Brain (organoid and tissue), 16 donors: ENCODE measurements at places on chromosomes 2 and 18. TPM values are rescaled to one million over a fixed set of nuclear protein-coding genes. Genes with fewer than 3 reads are reported as not detected.

Gene SKOR2
- not detected for polyA plus RNA-seq

Gene CAVIN2
- 7.8 TPM for polyA plus RNA-seq

Gene ANKRD36C
- 1.2 TPM for polyA plus RNA-seq

Gene TUBB8B
- polyA plus RNA-seq: 0.80 TPM

Gene TANC1
- 3.3 TPM for polyA plus RNA-seq

Gene PUM2
- 33.2 TPM for polyA plus RNA-seq

Gene CNGA3
- 10.8 TPM for polyA plus RNA-seq

Gene SERPINB7
- polyA plus RNA-seq: not detected

Gene KYNU
- 0.15 TPM for polyA plus RNA-seq

Gene TCF23
- polyA plus RNA-seq: not detected

Gene TNFAIP6
- polyA plus RNA-seq: 0.85 TPM

Gene RIT2
- polyA plus RNA-seq: 8.6 TPM

GRCh38 chr2:43367012-43367782 is 140.8 kb upstream of the ZFP36L2 start:
- DNase-seq: no peak

DNA sequence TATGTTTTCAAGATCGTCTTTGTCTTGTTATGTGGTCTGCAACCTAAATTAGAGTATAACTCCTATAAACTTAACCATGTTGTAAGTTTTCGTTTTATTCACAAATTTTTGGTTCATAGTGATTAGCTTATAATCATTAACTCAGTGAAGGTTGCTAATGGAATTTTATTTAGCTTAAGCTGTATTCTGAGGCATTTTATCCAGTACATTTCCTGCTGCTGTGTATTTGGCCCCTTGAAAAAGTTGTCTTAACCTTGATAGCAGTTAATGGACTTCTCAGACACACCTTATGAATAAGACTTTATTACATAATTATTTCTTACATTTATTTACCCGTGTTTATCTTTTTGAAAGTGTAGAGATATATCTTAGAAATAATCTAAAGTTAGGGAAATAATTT is 20.5 kb downstream of the VAPA start:
- no peak for DNase-seq

- DNase-seq: no peak
Measured at GRCh38 chr2:60100034-60100433, 453.4 kb downstream of the BCL11A start.

- DNase-seq: peak; percentile 71
Measured at GRCh38 chr2:41698678-41699422, 349.0 kb upstream of the PKDCC start.

GRCh38 chr2:191170301-191170636 is 19.5 kb upstream of the STAT4 start:
- DNase-seq: no peak

- DNase-seq: peak; percentile 38
Measured at GRCh38 chr2:55839182-55839819, 84.3 kb downstream of the EFEMP1 start.

- no peak for DNase-seq
Measured at GRCh38 chr18:45066210-45066609, 385.5 kb downstream of the SETBP1 start.

DNA sequence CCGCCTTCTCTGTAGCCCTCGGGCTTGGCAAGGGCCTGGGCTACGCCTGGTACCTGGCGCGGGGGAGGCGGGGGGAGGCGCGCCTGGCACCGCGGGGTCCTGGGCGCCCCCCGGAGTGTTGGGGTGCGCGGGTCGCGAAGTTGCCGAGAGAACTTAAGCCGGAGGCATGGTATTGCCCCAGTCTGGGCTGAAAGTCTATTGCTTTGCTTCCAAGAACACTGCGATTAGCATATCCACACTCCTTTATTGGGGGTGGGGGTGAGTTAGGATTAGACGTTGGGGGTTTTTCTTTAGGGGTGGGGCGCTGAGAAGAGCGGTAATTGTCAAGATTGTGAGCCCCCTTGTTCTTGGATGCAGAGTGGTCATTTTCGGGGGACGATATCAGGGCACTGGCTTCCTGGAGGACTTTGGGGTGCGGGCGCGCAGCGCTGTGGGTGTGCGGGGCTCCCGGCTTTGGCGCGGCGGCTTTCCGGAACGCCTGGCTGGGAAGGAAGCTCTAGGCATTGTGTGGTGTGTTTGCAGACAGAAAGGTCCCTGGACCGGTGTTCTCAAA is 798 bp downstream of the TANC1 start:
- no peak for DNase-seq

- no peak for DNase-seq
Measured at GRCh38 chr2:127158614-127159290, 51.8 kb upstream of the BIN1 start.

DNA sequence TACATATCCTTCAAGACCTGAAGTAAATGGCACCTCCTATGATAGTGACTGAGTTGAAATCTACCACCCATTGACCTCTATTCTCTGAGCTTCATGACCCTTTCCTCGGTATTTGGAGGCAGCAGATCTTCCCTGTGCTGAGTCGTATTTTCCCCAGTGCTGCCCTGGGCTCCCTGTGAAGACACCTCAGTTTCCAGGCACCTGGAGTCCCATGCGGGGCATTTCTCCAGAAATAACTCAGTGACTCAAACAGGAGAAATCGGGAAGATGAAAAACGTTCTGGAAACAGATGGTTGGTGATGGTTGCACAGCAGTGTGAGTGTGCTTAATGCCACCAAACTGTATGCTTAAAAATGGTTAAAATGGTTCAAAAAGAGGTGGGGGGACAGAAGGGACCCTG is 18.0 kb downstream of the SMYD1 start:
- no peak for DNase-seq

- DNase-seq: no peak
Measured at GRCh38 chr18:225745-226144, 42.1 kb downstream of the THOC1 start.

- DNase-seq: no peak
Measured at GRCh38 chr2:24762518-24762917, 30.7 kb downstream of the PTRHD1 start.

- peak; percentile 18 for DNase-seq
Measured at GRCh38 chr2:163553601-163554000, 182.2 kb downstream of the FIGN start.

DNA sequence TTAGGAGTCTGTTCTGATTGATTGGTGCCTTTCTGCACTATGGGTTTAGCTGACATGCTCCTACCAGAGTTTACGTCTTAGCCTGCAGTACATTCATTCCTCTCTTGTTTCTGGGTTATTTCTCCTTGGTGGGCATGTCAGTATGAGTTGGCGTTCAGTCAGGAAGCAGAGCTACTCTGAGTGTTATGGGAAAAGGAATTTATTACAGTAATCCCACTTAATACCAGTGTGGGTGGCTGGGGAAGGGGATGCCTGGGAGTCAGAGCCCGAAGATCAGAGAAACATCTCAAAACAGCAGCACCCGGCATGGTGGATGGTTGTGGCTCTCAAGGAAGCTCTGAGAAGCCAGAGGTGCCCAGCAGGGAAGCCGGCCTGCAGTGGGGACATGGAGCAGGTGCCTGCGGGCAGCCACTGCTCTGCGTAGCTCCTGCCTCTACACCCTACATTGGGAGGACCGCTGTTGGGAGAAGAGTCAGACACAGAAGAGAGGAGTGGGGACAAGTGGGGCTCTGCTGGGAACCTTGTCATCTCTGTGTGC is 48.9 kb downstream of the RAB31 start:
- DNase-seq: no peak

- no peak for DNase-seq
Measured at GRCh38 chr2:40243581-40244187, 208.2 kb downstream of the SLC8A1 start.

- peak; percentile 72 for DNase-seq
Measured at GRCh38 chr2:231680992-231681852, 27.1 kb upstream of the PTMA start.

GRCh38 chr2:203535784-203536585 is 884 bp upstream of the RAPH1 start:
- DNase-seq: peak; percentile 38

DNA sequence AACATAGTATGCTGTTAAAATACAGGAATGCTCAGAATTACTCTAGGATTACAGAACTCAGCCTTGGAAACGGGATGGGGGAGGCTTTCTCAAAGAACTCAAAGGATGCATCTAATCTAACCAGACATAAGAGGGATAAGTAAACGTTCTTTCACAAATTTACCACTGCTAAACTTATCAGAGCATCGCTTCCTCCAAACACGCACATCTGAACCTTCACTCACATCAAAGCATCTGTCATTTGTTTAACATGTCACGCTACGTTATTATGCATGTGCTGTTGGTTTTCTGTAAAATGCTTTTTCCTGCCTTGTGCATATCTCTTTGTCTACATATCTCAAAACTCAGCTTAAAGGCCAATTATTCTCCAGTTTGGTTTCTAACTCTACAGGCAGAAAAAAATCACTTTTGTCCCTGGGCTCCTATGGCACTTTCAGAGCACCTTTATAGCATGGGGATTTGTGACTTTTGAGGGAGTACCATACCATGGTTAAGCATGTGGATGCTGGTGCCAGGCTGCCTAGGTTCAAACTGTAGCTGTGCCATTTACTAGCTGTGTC is 106.7 kb upstream of the FSHR start:
- no peak for DNase-seq

DNA sequence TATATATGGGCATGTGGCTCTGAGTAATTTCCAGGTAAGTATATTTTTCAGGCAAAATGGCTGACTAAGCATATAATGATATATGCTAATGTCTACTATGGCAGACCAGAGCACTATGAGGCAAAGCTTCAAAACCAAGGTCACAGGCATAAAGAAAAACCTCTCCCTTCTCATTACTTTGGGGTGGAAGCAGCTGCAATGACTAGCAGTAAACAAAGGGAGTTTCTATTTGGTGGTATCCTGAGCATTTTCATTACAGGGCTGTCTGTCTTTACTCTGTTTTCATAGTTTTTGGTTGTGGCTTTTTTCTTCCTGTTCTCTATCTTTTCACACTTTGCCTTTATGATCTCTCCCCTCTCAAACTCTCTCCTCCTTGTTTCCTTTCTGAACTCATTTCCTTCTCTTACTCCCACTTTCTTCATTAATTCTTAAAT is 15.6 kb downstream of the PDE6D start:
- DNase-seq: no peak
